IMR-90 (cell line): ENCODE measurements at places on chromosomes 13 and 19. TPM values are rescaled to one million over a fixed set of nuclear protein-coding genes. Genes with fewer than 3 reads are reported as not detected.

The SBK3 gene
- total RNA-seq: 0.18 TPM in 1 of 2 replicates, not detected in the other

The TIMM13 gene
- total RNA-seq: 21.0 and 29.2 TPM in 2 replicates

The GTF3A gene
- 116 and 148 TPM in 2 replicates for total RNA-seq

- DNase-seq: no peak
Observed at GRCh38 chr13:28406733-28407266, 88.1 kb downstream of the FLT1 start.

GRCh38 chr19:5095568-5095850, 126.6 kb downstream of the KDM4B start:
- no peak for DNase-seq

GRCh38 chr13:22024381-22024994, 353.6 kb downstream of the FGF9 start:
- DNase-seq: no peak

DNA sequence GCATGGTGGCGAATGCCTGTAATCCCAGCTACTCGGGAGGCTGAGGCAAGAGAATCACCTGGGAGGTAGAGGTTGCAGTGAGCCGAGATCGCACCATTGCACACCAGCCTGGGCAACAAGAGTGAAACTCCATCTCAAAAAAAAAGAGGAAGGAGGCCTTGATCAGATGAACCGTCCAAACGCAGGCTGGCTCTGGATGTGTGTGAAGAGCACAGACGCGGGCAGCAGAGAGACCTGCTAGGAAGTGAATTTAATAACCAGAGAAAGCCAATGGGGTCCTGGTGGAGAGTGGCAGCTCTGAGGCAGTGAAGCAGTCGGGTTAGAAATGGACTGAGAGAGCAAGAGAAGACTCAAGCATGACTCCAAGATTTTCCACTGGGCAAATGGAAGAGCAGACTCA, 136.5 kb downstream of the RNF17 start:
- DNase-seq: no peak

DNA sequence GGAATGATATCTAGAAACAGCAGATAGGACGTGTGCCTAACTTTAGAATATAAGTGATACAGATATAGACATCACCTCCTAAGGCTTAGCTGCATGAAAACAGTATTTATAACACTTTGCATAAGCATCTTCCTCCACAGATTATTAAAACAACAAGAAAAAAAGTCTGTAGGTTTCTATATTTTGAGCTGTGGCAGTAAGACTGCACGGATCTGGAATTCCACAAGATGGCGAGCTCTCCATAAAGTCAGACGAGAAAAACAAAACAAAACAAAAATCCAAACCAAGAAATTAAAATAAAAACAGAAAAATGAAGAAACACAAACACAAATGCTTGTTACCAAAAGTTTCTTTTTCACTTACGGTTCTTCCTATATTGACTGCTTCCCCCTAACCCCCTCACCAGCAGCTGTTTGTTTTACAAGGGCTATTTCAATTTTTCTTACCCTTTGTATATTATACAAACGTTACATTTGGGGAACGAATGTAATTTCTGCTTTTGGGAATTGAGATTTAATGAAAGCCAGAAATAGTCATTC, 285.8 kb downstream of the MYO16 start:
- DNase-seq: peak; percentile 50

GRCh38 chr19:18967358-18968146, 26.5 kb upstream of the HOMER3 start:
- DNase-seq: peak; percentile 32

GRCh38 chr13:20988033-20988908, 73.1 kb downstream of the LATS2 start:
- DNase-seq: no peak

GRCh38 chr13:97911311-97912138, 42.0 kb upstream of the IPO5 start:
- DNase-seq: peak; percentile 32
